Mammary microvascular endothelial cell (primary cell): ENCODE measurements at places on chromosomes 7 and 10. TPM values are rescaled to one million over a fixed set of nuclear protein-coding genes. Genes with fewer than 3 reads are reported as not detected.

CRHR2 gene
- total RNA-seq, result not detected in 2 replicates

FXYD4 gene
- total RNA-seq, result not detected in 2 replicates

MRPL43 gene
- 80.0 and 96.6 TPM in 2 replicates for total RNA-seq

ZNF783 gene
- total RNA-seq, result 5.1 and 6.2 TPM in 2 replicates

CPA5 gene
- total RNA-seq, result not detected in 2 replicates
